ENCODE measurements at places on chromosomes 3 and 15.

- DNase-seq = peak; percentile 9
These were observed 10.9 kb downstream of the ARL6IP5 start for GRCh38 chr3:69095636-69096035.

DNA sequence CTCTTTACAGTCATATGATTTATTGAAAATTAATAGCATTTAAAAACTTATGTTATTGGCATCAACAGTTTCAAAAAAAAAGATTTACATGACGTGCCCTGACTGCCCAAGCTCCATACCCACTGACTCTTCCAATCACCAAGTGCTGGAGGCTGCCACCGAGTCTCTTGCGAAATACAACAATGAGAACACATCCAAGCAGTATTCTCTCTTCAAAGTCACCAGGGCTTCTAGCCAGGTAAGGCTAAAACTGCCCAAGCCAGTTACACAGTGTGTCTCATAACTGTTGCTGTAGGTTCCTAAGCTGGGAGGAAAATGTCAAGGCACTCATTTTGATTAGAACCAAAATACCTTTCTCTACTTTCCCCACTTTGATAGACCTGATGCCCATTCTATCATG lies 4.5 kb downstream of the FETUB start:
- DNase-seq = no peak

DNA sequence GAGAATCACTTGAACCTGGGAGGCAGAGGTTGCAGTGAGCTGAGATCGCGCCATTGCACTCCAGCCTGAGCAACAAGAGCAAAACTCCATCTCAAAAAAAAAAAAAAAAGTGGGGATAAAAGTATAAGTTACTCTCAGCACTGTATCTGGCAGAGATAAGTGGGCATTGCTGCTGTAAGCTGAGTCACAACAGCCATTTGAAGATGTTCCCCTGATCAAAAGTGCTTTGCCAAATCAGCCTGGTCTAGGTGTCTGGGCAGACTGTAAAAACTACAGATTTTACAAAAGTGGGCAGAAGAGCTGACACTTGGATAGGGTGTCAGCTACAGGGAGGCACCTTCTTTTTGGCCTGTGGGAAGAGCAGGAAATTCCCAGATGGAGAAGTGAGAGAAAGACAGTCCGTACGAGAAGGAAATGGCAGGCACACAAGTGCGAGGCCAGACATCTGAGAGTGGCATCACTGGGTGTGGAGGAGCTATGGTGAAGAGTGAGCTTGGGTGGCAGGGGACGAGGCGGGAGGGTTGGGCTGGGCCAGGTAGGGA lies 78.5 kb downstream of the TRAK1 start:
- DNase-seq = no peak

DNA sequence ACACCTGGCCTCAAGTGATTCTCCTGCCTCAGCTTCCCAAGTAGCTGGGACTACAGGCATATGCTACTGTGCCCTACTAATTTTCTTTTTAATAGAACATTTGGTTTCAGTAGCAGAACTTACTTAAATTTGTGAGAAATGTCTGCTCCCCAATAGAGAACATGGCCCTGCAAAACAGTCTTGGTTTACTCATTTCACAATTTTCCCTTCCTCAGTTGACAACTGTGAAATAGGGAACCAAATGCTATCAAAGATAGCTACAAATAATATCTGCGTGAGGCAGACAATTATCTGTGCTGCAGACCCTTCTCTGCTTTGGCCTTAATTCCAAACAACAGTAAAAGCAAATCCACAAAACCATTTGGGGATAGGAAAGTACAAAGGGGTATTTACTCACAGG lies 22.6 kb downstream of the METTL6 start:
- DNase-seq = no peak

DNA sequence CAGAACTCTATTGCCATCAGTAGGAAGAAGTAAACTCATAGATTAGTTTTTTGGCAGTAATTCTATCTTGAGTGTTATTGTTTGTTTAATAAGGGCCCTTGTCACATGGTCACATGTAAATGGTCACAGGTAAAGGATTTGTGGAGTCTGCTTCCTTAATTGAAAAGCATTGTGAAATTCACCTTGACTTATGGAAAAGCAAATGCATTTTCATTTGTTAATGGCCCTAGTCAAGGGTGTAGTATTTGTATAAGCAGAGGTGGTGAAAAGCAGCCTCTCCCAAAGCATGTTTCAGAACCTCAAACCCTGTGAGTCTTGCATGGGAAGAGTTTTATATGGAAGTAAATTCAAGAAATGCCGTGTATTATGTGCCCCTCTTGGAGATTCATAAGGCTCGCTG lies 197.5 kb upstream of the NR2E3 start:
- DNase-seq = no peak

DNA sequence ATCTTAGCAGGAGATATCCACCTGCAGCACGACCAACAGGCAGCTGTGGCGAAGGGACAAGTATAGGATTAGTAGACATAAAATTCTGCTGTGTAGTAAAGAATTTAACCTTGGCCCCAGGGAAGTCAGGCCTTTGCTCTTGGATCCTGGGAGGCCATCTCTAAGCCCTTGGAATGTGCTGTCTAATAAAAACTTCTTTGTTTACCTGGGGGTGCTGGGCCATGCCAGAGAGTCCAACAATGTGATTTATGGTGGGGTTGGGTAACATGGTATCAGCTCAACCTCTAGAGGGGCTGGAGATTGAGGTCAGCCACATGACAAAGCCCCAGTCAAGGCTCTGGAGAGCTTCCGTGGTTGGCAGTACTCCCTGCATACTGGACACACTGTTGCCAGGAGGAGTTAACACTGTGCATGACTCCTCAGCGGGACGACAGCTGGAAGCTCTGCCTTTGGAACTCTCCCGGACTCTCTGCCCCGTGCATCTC lies 52.4 kb downstream of the HEG1 start:
- DNase-seq = no peak

DNA sequence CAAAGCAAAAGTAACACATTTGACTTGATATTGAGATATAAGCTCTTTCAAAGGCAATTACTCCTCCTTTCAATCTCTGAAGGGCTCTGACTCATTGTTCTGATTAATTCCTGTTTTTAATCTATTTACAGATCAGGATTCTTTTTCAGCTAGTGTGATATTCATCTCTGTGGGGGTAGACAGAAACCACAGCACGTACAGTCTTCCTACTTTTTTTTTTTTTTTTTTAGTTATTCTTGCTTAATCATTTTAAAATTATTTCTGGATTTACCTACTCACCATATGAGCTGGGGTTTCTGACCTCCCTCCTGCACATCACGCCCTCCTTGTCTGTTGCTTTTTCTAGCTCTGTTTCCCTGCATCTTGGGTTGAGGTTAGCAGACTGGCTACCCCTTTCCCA lies 1.4 kb downstream of the CNTN3 start:
- DNase-seq = no peak

DNA sequence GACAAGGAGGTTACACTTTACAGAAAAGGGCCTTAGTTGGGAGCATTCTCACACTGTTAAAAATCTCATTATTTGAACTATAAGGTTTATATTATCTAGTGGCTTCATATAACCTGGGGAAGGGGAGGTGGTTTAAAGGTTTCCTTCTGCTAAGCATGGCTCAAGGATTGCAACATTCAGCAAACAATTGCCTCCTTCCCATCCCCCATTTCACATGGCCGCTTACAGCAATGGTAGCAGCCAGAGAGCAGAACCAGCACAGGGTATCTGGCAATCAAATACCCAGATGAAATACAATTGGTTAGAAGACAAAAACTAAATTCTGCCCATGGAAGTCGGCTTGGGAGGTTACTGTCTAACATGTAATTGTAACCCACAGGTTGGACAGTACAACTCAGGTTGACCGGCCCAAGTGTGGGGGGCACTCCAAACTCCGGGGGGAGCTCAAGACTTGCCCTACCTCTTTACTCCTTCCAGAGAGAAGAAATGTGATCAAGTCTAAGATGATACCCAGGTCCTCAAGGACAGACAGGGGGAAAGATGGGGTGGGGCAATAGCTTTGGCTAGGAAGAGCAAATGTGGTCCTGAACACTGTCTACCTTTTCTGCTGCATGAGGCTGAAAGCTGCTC lies 15.5 kb downstream of the ETV5 start:
- DNase-seq = no peak

GRCh38 chr3:130705501-130705900 lies 41.1 kb downstream of the PIK3R4 start:
- DNase-seq = no peak

DNA sequence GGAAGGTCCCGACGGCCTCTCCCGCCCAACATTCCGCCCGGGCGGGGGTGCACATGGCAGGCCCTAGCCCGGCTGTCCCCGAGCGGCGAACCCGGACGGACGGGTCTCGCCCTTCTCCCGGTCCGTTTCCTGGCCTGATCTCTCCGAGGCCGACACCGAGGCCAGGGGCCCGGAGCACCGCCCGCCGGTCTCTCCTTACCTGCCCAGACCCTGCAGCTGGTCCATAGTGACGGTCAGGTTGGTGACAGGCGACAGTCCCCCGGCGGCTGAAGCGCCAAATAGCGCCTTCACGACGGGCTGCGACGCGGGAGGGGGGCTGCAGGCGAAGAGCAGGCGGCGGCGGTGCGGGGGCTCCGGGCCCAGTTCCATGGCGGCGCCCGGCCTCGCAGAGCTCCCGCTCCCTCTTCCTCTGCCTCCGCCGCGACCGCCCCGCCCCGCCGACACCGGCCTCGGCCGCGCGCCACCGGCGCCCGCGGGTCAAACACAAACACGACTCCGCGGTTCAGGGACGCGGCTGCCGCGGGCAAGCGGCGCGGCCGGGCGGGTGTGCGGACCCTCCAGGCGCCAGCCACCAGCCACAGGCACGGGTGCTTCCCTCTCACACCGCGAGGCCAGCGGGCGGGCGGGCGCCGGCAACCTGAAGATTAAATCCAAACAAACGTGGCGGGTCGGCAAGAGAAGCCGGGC lies 495 bp downstream of the CDC25A start:
- no peak for DNase-seq

DNA sequence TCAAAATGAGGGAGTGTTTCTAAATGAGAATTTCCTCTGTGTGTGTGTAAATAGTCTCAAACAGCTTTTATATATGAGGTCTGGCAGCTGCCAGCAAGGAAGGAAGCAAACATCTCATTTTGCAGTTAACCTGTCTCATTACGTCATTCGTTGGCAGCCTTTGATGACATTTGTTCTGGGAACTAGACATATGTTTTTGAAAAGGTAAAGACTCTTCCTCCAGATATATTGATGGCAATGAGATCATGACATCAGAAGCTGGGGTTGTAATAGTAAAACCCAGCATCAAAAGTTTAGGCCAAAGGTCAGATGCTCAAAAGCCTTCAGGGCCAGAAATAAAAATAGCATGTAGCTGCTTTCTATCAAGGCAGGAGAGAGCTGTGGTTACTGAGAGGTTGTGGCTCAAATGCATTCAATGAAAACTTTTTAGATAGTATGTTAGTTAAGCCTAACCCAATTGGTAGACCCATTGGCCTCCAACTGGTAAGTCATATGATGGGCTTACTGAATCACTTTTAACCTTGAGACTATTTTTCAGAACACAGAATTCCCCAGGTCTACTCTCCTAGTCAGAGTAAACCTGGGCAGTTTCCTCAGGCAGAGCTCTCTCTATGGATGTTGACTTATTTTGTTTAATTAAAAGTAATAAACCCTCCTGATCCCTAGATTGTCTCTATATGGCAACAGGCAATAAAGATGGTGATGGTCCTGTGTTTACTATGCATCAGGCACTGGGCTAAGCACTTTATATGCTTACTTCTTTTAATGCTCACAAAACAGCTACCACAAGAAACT lies 386.5 kb upstream of the CFAP20DC start:
- DNase-seq = no peak

- DNase-seq = no peak
These were observed 103.6 kb downstream of the ADAMTS9 start for GRCh38 chr3:64584179-64584578.

DNA sequence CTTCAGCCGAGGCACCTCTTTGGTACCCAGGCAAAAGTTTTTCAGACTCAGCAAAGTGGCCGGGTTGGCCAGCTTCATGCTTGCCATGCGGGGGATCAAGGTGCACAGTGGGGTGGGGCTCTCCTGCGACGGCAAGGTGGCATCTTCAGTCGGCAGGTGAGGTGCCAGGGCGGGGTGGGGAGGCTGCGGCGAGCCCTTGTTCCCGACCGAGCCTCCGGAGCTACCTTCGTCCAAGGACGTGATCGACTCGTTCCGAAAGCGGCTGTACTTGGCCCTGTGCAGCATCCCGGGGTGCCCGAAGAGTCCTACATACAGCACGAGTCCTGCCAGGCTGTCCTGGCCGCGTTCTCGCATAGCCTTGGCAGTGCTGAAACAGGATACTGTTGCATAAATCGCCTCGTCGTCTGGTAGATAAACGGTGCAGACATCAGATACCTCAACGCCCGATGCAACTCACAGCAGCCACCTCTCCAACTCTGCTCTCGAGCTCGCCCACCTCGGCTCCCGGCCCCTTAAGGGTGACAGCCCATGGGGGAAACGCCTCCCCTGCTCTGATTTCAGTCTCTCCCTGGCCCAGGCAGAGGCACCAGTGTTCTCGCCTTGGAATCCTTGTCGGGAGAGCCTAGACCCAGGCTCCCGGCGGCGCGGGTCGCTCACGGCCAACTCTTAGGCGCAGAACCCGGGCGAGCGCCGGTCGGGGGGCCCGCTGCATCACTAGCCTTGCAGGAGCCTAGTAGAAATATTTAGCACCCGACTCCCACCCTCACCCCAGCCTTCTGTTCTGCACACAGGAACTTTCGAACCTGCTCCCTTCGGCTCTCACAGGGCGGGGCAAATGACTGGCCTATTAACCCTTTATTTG lies 826 bp downstream of the SHC4 start:
- no peak for DNase-seq

- no peak for DNase-seq
These were observed 75.9 kb downstream of the CGNL1 start for GRCh38 chr15:57452090-57452754.

- DNase-seq = no peak
These were observed 166.1 kb downstream of the FRMD5 start for GRCh38 chr15:44029003-44029402.

GRCh38 chr15:31161951-31162350 lies 60.4 kb upstream of the TRPM1 start:
- no peak for DNase-seq

- DNase-seq = no peak
These were observed 24.0 kb upstream of the TRH start for GRCh38 chr3:129950318-129951046.

DNA sequence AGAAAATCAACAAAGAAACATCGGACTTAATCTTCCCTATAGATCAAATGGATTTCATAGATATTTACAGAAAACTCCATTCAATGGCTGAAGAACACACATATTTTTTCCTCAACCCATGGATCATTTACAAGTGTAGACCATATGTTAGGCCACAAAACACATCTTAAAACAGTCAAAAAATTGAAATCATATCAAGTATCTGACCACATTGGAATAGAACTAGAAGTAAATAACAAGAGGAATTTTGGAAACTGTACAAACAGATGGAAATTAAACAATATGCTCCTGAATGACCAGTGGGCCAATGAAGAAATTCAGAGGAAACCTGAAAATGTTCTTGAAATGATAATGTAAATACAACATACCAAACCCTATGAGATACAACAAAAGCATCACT lies 323.1 kb upstream of the GPR149 start:
- DNase-seq = no peak

GRCh38 chr3:33159981-33160380 lies 46.2 kb downstream of the CRTAP start:
- DNase-seq = no peak

Measured in CD4-positive, alpha-beta T cell treated with Interleukin-6 at 100 ng/mL for 8 hours (primary cell).